ENCODE measurements at places on chromosomes 12 and 14.
A peak's percentile ranks its signal among the peaks of the same experiment; 100 is the strongest.

DNA sequence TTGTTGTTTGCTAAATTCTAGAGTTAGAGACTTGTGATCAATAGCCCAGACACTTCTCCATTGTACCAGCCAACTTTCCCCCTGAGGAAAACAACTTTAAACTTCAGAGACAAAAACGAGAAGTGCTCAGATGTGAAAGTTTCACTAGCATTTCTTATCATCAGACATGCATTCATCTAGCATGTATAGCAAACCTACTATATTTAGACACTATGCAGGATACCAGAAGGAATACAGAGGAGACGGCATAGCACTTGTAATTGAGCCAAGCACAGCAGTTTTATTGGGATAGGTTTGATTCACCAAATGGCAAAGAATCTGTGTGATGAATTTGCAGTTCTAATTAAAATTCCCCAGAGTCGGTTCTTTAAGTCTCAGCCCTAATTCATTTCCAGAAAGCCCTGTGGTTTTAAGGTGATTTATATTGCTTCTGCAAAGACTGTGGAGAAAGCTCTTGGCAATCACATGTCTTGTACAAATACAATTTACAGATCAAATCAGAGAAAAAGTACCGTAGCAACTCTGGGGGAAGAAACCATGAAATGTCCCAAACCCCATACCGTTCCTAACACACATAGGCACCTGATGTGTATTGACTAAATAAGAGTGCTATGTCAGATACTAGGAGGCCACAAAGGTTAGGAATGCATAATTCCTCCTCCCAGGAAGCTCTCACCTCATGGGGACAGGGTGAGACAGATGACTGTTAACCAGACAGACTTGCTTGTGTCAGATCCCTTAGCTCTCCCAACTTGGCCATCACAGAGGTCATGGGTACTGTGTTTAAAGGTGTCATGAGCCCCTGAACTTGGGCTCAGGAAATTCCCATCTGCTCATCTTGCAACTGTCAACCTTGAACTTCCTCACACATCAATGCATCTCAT, 69.6 kb upstream of the KRAS start:
- DNase-seq, result no peak

GRCh38 chr12:25241167-25242020, 9.3 kb downstream of the KRAS start:
- no peak for DNase-seq

DNA sequence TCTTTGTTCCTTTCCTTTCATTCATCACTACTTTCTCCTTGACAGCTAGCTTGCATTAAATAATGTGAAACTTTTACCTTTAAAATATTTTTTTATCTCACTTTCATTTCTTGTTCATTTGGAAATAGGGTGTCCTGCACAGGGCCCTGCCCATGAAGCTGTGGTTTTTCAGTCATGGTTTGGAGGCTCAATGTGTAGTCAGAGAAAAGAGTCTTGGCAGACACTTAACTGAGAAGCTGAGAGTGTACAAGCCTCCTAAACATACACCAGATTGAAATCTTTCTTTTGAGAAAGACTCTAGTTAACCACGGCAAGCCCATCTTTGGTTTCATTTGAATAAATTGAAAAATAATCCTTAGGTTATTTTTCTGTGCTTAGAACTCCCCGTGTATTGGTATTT, 74.2 kb downstream of the KICS2 start:
- DNase-seq, result no peak

GRCh38 chr14:98070536-98070935, 1201.5 kb downstream of the BCL11B start:
- DNase-seq, result peak; percentile 36

DNA sequence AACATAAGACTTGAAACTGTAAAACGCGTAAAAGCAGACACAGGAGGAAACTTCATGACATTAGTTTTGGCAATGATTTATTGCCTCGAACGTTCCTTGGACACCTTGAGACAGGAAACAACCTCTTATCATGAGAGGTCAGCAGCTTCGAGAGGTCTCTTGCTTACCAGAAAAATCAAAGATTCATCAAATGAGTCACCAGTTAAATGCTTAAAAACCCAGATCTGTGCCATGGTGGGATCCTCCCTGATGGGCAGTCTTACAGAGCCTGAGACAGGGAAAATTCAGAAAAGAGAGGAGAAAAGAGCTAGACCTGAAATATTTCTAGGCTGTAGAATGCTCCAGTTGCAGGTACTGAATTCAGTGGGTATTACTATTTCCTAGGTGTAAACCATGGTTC, 1093.9 kb downstream of the AACS start:
- DNase-seq, result no peak

DNA sequence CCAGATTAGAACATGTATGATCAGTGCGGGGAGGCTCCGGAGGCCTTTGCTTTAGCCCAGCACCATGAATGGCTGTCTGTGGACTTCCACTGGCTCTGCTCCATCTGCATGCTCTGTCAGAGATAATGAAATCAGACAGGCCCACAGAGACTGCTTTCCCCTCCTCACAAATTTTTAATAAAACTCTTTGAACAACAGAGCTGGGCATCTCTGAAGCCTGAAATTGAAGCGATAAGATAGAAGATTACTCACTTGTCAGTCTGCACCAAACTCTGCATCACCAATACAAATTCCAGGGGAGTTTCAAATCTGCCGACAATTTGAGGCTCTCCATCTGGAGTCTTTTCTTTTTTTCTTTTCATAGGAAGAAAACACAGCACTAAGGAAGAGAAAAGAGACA, 110.0 kb downstream of the DYRK2 start:
- no peak for DNase-seq

GRCh38 chr12:20514598-20514997, 146.3 kb downstream of the PDE3A start:
- no peak for DNase-seq
